Stimulated activated CD8-positive, alpha-beta memory T cell treated with anti-CD3 and anti-CD28 coated beads, Interleukin-7, amount 100 ng/mL, for 1 hour (primary cell): ENCODE measurements at places on chromosomes 4 and X.

GRCh38 chrX:121858867-121859647 lies 811.6 kb downstream of the GLUD2 start:
- no peak for DNase-seq

DNA sequence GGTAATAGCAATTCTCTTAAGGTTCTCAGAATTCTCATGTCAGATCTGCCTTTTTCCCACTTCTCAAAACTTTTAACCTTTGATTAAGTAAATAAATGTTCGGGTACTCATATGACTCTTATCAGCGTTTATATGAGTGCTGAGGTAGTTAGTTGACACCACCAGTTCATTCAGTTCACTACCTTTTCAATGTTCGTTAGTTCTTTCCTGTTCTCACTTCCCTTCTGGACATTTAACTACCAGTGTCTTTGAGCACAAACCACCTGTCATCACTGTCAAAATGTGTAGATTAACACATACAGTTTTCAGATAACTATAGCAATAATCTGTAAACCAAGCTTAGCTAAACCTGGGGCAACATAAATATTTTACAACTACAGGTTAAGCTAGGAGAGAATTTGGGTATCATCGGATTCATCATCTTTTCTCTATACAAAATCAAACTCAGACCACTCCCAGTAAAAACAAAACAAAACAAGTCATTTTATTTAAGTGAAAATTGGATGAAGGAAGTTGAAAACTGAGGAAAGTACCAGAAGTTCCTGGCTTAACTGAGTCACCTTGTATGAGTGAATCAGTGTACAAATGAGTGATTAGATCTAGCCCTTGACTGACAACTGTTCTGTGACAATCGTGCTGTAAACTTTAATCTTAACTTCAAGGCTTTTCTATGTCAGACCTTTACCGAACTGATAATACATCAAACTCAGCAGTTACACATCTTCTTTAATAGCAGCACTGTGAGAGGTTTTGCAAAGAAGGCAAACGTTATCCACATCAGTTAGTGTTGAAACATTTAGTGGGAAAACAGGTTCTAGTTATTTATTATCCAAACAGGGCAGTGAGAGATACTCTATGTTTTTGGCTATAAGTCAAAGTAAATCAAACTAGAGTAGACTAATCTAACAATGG lies 41.9 kb downstream of the ARHGEF38 start:
- DNase-seq: no peak

DNA sequence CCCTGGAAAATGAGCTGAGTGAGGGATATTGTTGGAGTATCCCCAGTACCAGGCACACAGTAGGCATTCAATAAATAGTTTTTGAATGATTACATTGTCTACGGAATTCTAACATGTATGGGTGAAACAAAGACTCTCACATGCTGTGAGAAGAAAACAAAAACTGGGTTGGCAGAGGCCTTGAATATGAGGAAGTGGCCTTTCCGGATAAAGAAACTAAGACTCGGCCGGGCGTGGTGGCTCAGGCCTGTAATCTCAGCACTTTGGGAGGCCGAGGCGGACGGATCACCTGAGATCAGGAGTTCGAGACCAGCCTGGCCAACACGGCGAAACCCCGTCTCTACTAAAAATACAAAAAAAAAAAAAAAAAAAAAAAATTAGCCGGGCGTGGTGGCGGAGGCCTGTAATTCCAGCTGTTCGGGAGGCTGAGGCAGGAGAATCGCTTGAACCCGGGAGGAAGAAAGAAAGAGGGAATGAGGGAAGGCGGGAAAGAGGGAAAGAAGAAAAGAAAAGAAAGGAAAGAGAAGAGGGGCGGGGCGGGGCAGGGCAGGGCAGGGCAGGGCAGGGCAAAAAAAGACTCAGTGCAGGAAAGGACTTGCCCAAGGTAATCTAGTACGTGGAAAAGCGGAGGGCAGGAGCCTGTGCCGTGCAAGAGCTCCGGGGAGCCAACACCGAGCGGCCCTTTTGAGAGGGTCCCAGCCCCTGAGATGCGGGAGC lies 689 bp upstream of the TMA16 start:
- no peak for DNase-seq

DNA sequence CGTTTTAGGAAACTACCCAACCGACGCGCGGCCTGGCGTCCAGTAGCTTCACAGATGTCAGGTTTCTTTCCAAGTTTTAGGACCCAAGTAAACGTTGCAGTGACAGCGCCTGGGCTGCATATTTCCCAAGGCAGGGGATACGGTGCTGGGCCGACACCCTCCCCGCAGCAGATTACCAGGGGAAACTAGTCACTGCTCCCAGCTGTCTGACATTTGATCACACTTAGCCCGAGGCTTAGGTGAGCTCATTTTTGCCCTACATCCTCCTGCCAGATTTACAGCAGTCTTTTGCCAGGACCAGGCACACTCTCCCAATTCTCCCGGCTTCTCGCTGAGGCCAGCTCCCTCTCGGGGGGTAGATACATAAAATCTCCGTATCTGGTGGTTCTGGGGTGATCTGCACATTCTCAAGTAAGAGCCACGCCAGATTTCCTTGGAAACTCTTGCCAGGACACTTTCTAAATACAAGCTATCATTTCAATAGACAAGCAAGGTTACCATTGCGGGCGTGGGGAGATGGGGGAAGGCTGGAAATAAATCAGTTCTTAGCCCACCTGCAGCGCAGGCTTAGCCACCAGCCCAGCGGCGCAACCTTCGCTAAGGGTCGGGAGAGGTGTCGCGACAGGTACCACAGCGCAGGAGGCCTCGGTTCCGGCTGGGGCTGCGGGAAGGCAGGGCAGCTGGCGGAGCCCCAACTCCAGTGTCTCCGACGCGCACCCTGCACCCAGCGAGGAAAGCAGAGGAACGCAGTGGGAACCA lies 2.5 kb upstream of the SOX3 start:
- no peak for DNase-seq

- DNase-seq: no peak
These were observed 42.3 kb downstream of the BCOR start for GRCh38 chrX:40055495-40055894.

- no peak for DNase-seq
These were observed 22.9 kb downstream of the OCIAD1 start for GRCh38 chr4:48853604-48854394.

GRCh38 chrX:21875013-21875412 lies 19.2 kb downstream of the YY2 start:
- no peak for DNase-seq

GRCh38 chr4:185469580-185470154 lies 1.9 kb downstream of the CCDC110 start:
- no peak for DNase-seq

DNA sequence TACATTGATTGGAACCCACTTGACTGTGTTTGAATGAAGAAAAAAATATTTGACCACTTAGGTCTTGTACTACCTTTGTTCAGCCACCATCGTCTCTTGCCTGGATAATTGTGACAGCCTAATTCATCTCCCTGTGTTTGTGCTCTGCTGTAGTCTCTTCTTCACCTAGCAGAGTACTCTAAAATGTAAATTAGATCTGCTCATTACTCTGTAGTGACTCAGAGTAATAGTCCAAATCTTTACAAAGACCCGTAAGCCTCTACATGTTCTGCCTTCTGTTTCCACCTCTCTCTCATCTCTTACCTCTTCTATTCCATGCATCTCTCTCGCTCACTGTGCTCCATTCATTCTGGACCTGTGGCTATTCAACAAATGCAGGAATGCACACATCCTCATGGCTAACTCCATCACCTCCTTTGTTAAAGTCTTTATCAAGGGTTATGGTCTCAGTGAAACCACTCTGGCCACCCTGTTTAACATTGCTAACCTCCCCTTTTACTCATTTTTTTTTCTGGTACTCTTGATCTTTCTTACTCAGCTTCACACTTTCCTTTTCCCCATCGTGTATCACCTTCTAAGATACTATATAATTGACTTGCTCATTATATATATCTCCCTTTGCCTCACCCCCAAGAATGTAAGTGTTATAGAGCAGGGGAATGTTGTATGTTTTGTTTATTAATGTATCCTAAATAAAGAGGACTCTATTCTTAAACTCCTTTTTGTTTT lies 98.4 kb downstream of the STIM2 start:
- no peak for DNase-seq

DNA sequence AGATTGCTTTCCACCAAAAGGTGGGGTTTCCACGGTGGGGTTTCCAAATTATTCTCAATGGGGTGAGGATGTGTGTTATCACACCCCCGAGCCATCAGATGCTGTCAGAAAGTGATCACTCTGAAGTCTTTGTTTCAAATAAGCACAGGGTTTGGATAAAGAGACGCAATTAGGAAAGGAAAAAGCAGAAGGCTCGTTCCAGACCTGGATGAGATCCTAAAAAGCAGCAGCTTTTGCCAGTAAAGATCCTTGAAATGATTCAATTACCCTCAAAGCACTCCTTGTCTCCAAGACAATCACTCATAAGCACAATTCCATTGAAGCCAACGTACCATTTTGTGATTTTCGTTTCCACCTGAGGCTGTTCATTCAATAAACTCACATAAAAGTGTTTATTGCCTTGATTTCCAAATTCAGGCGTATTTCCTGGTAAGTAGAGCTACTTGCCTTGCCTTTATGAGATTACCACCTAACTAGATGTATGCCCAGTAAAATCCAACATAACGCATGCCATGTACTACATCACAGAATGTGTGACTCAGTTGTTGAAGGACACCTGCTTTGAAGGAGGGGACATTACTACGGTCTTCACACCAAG lies 5.2 kb downstream of the F11 start:
- DNase-seq: no peak

GRCh38 chr4:170497112-170497511 lies 407.4 kb upstream of the AADAT start:
- no peak for DNase-seq
